ENCODE measurements at places on chromosomes 7 and 10.

- DNase-seq, result no peak
These were observed 290 bp downstream of the MALRD1 start for GRCh38 chr10:19048891-19049290.

DNA sequence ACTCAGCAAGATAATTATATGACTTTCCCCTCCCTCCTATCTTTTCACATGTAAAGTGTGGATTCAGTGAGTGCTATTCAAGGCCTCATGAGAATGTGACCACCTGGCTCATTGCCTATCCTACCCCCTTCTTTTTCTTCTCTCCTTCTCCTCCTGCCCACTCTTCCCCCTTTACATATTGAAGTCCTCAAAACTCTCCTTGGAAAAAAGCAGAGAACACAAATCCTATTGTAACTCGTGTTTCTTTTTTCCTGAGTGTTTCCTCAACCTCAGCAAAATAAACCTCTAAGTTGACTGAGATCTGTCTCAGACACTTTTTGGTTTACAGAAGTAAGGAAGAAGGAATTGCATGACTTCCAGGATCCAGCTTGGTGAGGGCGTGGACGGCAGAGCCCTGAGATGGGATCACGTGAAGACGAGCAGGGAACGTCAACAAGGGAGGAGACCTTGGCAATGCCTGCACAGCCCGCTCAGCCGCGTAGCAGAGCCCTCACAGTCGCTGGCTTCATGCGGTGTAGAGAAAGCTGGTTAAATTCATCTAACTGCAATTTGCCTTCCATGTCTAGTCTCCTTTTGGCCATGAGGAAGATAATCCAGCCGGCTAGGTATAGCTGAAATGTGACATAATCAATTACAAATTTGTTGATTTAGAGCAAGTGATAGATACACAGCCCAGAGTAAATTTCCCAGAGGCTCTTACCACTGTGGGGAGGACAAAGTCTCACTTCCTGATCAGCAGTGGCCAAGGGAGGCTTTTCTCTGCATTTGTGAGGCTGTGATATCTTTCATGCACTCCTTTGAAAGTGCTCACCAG, 75.7 kb downstream of the LYZL2 start:
- peak; percentile 64 for DNase-seq

- DNase-seq, result no peak
These were observed 74.3 kb upstream of the DKK1 start for GRCh38 chr10:52239771-52240170.

- no peak for DNase-seq
These were observed 228.2 kb downstream of the AHR start for GRCh38 chr7:17526621-17527020.

DNA sequence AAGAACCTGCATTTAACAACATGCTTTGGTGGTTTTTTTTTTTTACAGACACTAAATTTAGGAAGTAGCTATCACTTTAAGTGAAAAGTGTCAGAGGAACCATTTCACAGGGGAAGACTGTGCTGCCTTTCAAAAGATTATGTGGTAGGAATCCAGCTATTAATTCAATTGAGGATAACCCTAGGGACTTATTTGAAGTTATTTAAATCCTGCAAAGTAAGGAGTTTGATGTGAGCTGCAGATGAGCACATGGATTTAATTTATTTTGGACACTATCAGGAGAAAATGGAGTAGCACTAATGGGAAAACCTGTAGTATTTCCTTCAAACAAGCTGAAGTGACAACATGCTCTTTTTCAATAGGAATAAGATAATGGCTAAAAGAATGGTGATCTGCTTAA, 419.8 kb downstream of the ANKRD7 start:
- DNase-seq, result no peak

- DNase-seq, result peak; percentile 87
These were observed 13.7 kb downstream of the INPP5A start for GRCh38 chr10:132551093-132551807.

- no peak for DNase-seq
These were observed 9.4 kb downstream of the YWHAG start for GRCh38 chr7:76349313-76349885.

- DNase-seq, result no peak
These were observed 6.7 kb upstream of the BTBD16 start for GRCh38 chr10:122264436-122264835.

- no peak for DNase-seq
These were observed 19.9 kb downstream of the CCDC3 start for GRCh38 chr10:12981570-12981969.

- no peak for DNase-seq
These were observed 195.5 kb downstream of the PRKG1 start for GRCh38 chr10:51269821-51270220.

- no peak for DNase-seq
These were observed 233.0 kb upstream of the MKLN1 start for GRCh38 chr7:131094685-131095084.

DNA sequence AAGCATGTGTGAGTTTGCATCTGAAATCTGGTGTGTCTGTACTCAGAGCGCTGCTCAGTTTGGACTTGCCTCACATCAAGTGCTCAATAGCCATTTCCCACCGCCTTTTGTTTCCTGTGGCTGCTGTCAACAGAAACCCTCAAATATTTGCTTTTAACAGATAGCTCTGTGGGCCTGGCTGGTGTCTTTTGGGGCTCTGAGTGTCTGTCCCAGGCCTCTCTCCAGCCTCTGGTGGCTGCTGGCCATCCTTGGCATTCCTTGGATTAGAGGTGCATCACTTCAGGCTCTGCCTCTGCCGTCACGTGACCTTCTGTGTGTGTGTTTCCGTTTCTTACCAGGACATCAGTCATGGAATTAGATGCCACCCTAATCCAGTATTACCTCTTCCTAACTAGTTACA, 9.3 kb downstream of the YKT6 start:
- DNase-seq, result no peak

GRCh38 chr10:1626835-1627234, 110.5 kb downstream of the ADARB2 start:
- DNase-seq, result no peak

GRCh38 chr10:132605390-132605789, 67.8 kb downstream of the INPP5A start:
- no peak for DNase-seq

GRCh38 chr10:35448687-35449662, 112.7 kb downstream of the CCNY start:
- DNase-seq, result no peak

DNA sequence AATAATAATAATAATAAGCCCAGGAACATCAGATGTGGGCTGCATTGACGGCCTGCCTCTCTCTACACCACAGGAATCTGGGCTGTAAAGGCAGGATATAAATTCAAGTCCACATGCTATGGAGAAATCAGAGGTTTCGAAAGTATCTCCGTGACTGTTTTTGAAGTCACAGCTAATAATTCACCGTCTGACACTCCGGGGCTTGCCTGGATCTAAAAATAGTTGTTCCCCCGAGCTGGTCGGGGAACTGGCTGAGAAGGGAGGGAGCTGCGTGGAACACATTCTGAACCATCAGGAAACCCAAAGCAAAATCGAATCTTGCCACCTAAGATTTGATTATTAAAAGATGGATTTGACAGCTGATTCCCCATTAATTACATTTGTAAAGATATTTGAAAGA, 35.4 kb downstream of the KLF6 start:
- peak; percentile 87 for DNase-seq

DNA sequence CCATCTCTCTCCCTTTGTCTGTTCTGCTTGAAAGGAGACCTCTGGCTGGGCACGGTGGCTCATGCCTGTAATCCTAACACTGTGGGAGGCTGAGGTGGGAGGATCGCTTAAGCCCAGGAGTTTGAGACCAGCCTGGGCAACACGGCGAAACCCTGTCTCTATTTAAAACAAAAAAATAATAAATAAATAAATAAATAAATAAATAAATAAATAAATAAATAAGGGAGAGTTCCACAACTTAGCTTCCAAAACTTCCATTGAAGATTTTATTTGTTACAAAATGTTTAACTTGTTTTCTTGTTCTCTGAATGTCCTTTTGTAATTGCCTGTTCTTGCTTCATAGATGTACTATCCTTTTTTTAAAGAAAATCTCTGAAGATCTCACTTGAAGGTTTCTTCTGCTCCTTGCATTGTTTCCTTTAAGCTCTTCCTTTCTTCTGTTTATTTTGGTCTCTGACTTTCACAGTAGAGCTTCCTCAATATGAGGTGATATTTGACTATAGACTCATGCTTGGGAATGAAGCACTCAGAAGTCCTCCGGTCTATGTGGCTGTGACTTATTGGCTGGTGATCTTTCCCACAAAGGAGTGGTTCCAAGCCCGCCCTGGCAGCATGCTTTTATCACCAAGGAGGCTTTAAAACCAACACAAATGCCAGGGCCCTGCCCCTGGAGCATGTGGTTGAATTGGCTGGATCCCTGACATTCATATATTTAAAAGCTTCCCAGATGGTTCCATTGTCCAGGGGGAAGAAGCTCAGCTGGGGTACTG, 18.1 kb upstream of the NPTX2 start:
- no peak for DNase-seq

DNA sequence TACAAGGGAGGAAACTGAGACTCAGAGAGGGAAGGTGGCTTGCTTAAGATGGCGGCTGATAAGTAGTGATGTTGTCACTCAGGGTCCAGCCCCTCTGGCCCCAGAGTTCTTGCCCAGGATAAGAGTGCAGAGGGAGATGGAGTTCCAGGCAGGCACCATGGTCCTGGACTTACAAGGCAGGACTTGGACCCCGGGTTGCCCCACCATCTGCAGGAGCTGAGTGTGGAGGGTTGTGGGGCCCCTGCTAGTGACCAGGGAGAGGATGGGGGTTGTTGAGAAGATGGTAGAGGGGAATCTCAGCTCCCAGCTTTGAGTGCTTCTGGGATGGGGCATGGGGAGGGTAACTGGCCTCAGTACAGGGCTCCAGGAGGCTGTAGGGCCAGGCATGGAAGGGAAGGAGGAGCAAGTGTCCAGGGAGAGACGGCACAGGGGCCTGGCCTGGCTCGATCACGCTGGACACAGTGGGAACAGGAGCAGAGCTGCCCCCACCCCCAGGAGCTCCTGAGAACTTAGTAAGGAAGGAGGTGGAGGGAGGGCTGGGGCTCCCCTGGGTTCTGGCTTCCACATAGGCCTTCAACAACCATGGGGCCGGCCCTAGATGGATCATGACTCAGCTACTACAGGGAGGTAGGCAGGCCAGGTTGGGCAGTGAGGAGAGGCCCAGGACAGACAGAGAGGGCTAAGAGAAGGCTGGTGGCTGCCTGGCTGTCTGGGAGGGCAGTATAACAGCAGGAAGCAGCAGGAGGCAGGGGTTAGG, 28.2 kb downstream of the PPIF start:
- peak; percentile 8 for DNase-seq

GRCh38 chr10:93319896-93320295, 162.2 kb downstream of the MYOF start:
- no peak for DNase-seq

- DNase-seq, result no peak
These were observed 163.1 kb downstream of the LYZL1 start for GRCh38 chr10:29451946-29452345.

Data from CD14-positive monocyte (primary cell).